ENCODE measurements at places on chromosomes 11 and 22. TPM values are rescaled to one million over a fixed set of nuclear protein-coding genes. Genes with fewer than 3 reads are reported as not detected.
A peak's percentile ranks its signal among the peaks of the same experiment; 100 is the strongest.

GRCh38 chr22:44758344-44758973 is 6.1 kb downstream of the ARHGAP8 start:
- H3K36me3 ChIP-seq = no peaks in the 10 kb centered on the region
- no peak overlapping the region for H3K4me3 ChIP-seq
- peaks cover 11% of the 10 kb centered on the region for H3K27me3 ChIP-seq

DNA sequence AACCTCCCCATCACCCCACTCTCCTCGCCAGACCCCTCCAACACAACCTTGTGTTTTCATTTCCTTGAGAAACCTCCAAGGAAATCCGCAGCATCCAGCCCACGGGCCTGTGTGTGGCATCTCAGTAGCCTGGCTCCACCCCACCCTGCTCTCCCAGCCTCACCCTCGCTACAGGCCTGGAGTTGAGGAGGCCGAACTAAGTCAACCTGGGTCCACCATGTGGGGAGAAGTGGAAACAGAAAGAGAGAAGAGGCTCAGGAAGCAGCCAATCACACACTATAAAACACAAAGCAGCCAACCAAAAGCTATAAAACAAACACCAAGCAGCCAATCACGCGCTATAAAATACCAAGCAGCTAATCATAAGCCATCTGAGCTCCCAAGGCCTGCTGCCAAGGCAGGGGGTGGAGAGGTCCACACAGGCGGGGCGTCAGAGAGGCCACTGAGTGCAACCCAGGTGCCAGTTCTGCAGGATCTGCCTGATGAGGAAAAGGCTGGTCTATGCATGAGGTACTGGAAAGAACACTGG is 72.0 kb downstream of the MICAL3 start:
- H3K27me3 ChIP-seq = no peaks in the 10 kb centered on the region
- H3K27ac ChIP-seq = no peak overlapping the region
- no peak overlapping the region for H3K4me3 ChIP-seq
- H3K36me3 ChIP-seq = no peaks in the 10 kb centered on the region

DNA sequence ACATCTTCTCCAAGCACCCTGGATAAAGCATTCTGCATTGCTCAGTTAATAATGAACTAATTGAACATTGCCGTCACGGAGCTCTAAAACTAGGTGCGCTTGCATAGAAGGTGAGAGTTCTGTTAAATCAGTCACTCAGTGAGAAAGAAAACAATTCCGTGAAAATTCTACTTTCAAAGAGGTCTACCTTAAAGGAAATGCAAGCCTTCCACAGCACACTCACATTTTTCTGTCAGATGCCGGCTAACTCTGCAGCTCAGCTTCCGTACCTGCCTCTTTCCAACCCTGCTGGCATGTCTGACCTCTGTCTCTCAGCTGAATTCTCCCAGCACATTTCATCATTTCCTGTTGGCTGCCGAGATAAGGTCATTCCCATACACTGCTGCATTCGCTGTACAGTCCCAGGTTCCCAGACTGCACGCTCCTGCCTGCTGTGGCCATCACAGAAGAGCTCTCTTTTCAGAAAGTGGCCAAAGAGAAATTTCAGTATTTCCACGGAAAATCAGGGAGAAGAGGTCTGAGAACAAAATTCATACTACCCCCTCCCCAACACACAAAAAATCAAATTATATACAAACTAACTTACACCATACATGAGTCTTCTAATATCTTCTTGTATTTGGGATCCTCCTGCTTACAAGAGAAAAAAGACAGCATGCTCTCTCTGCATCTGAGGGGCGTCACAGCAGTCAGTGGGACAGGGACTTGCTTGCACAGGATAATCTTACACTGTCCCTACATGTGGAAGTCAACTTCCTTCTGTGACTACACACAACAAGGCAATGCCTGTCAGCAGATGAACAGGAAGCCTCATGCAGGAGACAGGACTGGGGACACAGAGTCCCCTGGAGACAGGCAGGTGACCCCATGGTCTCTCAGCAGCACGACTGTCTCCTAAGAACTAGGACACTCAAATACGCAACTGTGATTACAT is 55.1 kb downstream of the PACSIN2 start:
- no peaks in the 10 kb centered on the region for H3K27me3 ChIP-seq
- peak; percentile 50 for DNase-seq
- peak overlapping the region; percentile 57 for H3K27ac ChIP-seq
- peak overlapping the region; percentile 42 for H3K4me3 ChIP-seq

DNA sequence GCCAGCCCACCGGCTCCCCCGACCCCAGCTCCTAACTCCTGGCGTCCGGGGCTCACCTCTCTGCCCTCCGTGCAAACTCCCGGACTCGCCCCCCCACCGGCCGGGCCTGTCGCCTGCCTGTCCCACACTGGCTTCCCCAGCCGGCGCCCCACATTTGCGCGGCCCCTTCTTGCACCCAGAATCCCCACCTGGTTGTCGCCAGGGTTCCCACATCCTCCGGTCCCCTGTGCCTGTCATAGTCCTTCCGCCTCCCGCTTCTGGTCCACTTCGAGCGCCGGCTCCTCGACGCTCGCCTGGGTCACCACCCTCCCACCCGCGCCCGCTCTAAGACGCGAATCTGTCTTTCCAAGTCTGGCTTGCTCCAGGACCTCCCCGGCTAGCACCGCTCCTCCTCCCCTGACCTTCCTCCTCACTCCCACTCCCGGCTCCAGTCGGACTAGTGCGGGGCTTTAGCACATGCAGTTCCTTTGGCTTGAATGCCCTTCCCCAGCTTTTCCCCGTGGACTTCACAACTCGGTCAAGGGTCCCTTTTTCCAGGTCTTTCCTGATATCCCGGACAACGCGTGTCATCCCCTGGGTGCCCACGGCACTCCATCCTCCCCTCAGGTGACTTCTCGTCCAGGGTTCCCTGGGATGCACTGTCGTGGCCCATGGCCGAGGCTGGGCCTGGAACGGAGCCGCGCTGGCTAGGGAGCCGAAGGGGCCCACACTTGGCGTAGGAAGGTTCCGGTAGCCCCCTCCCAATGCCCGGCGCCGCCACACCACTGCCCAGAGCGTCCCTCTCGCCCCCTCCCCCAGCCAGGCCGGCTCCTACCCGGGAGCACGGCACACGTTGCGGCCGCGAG is 635 bp downstream of the SCARF2 start:
- H3K36me3 ChIP-seq = no peaks in the 10 kb centered on the region
- no peak for DNase-seq

The C11orf58 gene
- total RNA-seq = 133 TPM

The CHRM1 gene
- not detected for total RNA-seq

The TECTA gene
- 0.55 TPM for total RNA-seq

The ZNF215 gene
- total RNA-seq = 0.44 TPM
